ENCODE measurements at places on chromosomes 7 and 10. TPM values are rescaled to one million over a fixed set of nuclear protein-coding genes. Genes with fewer than 3 reads are reported as not detected.

DNA sequence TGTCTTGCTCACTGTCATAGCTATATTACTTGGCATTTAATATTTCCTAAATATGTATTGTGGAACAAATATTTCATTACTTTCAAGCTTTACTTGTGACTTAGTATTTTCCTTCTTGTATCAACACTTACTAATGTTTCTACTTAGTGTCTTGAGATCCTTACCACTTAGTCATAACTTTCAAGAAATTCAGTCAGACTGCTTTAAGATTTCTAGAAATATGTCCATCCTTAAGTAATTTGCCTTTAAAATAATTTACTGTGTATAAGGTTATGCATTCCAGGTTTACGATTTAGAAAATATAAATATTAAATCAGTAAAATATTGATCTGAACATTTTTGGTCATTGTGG is 87.3 kb upstream of the CSTF2T start:
- H3K27ac ChIP-seq: no peak overlapping the region
- H3K27me3 ChIP-seq: no peaks in the 10 kb centered on the region
- no peaks in the 10 kb centered on the region for H3K4me1 ChIP-seq

- no peaks in the 10 kb centered on the region for H3K4me1 ChIP-seq
- DNase-seq: no peak
- no peaks in the 10 kb centered on the region for H3K36me3 ChIP-seq
- no peaks in the 10 kb centered on the region for H3K27me3 ChIP-seq
- H3K27ac ChIP-seq: no peak overlapping the region
- no peak overlapping the region for H3K4me3 ChIP-seq
Observed at GRCh38 chr7:11650500-11650899, 181.5 kb downstream of the THSD7A start.

- no peak overlapping the region for H3K27ac ChIP-seq
- no peak overlapping the region for H3K4me3 ChIP-seq
- H3K4me1 ChIP-seq: no peaks in the 10 kb centered on the region
- H3K36me3 ChIP-seq: no peaks in the 10 kb centered on the region
- H3K27me3 ChIP-seq: no peaks in the 10 kb centered on the region
Observed at GRCh38 chr10:17126327-17126726, 3.3 kb downstream of the CUBN start.

- DNase-seq: no peak
- no peaks in the 10 kb centered on the region for H3K4me1 ChIP-seq
- no peak overlapping the region for H3K27ac ChIP-seq
- no peaks in the 10 kb centered on the region for H3K27me3 ChIP-seq
Observed at GRCh38 chr7:19815546-19815945, 42.1 kb upstream of the TMEM196 start.

- no peak overlapping the region for H3K27ac ChIP-seq
- peaks cover 5% of the 10 kb centered on the region for H3K4me1 ChIP-seq
- no peaks in the 10 kb centered on the region for H3K36me3 ChIP-seq
- no peak for DNase-seq
- no peaks in the 10 kb centered on the region for H3K27me3 ChIP-seq
Observed at GRCh38 chr7:988963-989529, 6.1 kb downstream of the CYP2W1 start.

DNA sequence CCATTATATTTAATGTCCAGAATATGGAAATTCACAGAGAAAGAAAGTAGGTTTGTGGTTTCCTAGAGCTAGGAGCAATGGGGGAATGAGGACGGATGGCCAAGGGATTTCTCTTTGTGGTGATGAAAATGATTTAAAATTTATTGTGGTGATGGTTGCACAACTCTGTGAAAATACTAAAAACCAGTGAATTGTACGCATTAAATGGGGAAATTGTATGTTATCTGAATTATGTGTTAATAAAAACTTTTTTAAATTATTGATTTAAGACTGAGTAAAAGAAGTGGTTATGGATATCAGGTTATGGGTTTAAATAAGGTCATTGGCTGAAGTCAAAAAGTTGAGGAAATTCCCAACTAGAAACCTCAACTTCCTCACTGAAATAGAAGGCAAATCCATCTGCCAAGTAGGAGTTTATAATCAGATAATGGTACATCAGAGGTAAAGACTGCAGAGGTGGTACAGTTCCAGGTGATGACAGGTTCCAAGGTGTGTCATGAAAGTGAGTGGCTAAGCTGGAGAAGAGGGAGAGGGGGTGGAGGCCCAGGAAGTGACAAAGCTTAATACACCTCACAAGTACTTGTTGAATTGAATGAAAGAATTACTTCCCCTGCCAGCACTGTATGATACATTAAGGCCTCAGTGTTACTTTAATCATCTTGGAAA is 68.9 kb upstream of the CCDC71L start:
- H3K4me3 ChIP-seq: no peak overlapping the region
- no peak for DNase-seq
- H3K36me3 ChIP-seq: no peaks in the 10 kb centered on the region
- H3K27ac ChIP-seq: no peak overlapping the region
- peaks cover 3% of the 10 kb centered on the region for H3K4me1 ChIP-seq

GRCh38 chr10:24485304-24485703 is 238.4 kb downstream of the ARHGAP21 start:
- no peak overlapping the region for H3K27ac ChIP-seq
- no peak overlapping the region for H3K4me3 ChIP-seq
- peaks cover 18% of the 10 kb centered on the region for H3K36me3 ChIP-seq
- no peak for DNase-seq
- H3K4me1 ChIP-seq: peaks cover 3% of the 10 kb centered on the region
- no peaks in the 10 kb centered on the region for H3K27me3 ChIP-seq

GRCh38 chr10:53406532-53406931 is 633.9 kb upstream of the MBL2 start:
- H3K27me3 ChIP-seq: no peaks in the 10 kb centered on the region
- DNase-seq: no peak
- H3K4me1 ChIP-seq: peaks cover 5% of the 10 kb centered on the region
- no peak overlapping the region for H3K4me3 ChIP-seq
- H3K27ac ChIP-seq: no peak overlapping the region

DNA sequence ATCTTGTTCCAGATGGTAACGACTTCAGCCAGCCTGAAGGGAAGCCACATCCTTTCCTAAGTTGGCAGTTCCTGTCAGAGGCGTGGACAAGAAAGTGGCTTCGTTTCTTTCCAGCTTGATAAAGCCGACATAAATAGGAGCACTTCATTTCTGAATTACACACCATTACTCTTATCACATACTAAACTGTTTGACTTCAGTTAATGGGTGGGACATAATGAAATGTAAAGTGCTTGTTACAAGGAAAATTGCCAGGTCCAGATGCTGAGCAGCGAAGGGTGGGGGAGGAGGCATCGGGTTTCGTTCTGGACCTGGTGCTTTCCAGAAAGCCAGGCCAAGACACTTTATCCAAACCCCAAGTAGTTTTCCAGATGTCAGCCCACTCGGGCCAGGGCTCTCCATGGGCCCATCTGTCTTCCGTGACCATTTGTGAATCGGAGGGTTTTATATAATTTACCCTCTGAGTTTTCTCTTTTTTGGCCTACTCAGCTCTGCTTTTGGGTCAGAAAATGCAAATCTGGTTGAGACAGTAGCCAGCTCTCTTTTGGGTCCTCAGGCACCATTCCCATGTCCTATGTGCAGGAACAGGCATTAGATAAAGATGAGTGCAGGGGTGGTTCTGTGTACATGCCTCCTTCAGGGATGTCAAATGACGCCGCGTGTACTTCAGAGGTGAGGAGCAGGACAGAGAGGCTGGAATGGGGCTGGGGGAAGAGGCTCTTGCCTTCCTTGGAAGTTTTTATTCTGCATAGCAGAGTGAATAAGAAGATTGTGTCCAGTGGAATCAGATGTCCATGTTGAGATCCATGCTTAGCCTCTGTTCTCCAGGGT is 90.2 kb downstream of the TACC2 start:
- no peaks in the 10 kb centered on the region for H3K36me3 ChIP-seq
- no peak overlapping the region for H3K27ac ChIP-seq
- H3K27me3 ChIP-seq: no peaks in the 10 kb centered on the region
- no peaks in the 10 kb centered on the region for H3K4me1 ChIP-seq
- DNase-seq: no peak
- H3K4me3 ChIP-seq: no peak overlapping the region

GRCh38 chr7:151301471-151302462 is 39.8 kb upstream of the NUB1 start:
- no peaks in the 10 kb centered on the region for H3K36me3 ChIP-seq
- H3K4me3 ChIP-seq: no peak overlapping the region
- H3K27ac ChIP-seq: no peak overlapping the region
- no peaks in the 10 kb centered on the region for H3K27me3 ChIP-seq
- H3K4me1 ChIP-seq: peaks cover 5% of the 10 kb centered on the region

- no peak overlapping the region for H3K4me3 ChIP-seq
- no peaks in the 10 kb centered on the region for H3K36me3 ChIP-seq
- no peaks in the 10 kb centered on the region for H3K27me3 ChIP-seq
Observed at GRCh38 chr10:77348082-77348481, 289.5 kb downstream of the KCNMA1 start.

GRCh38 chr7:96823274-96823673 is 113.6 kb upstream of the SEM1 start:
- no peak overlapping the region for H3K27ac ChIP-seq
- no peak for DNase-seq
- no peaks in the 10 kb centered on the region for H3K27me3 ChIP-seq
- no peak overlapping the region for H3K4me3 ChIP-seq
- H3K36me3 ChIP-seq: no peaks in the 10 kb centered on the region
- no peaks in the 10 kb centered on the region for H3K4me1 ChIP-seq

DNA sequence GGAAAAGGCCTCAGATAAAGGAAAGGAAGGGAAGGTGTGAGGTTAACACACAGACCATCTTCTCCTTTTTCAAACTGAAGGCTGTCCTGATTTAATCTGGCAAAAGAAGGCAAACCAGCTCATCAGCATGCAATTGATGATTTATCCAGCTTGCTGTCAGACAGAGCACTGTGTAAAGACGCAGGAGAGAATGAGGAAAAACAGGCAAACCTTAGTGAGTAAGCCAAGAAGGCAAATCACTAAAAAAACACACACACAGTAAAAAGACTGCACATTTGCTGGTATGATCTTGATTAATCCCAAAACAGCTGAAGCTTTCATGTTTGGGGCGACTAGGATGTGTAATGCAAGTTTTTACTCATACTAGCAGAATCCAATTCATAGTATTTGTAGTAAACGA is 65.8 kb upstream of the SKAP2 start:
- H3K27me3 ChIP-seq: no peaks in the 10 kb centered on the region
- H3K4me3 ChIP-seq: no peak overlapping the region
- H3K4me1 ChIP-seq: no peaks in the 10 kb centered on the region
- no peak for DNase-seq

GAD2 gene
- not detected for polyA plus RNA-seq

MMP21 gene
- polyA plus RNA-seq: not detected

CCDC146 gene
- polyA plus RNA-seq: 3.9 TPM

NEURL1 gene
- 1.3 TPM for polyA plus RNA-seq

GRM8 gene
- polyA plus RNA-seq: 4.5 TPM

TAS2R4 gene
- not detected for polyA plus RNA-seq

PPP1R17 gene
- not detected for polyA plus RNA-seq

GALNT17 gene
- 0.10 TPM for polyA plus RNA-seq

NPC1L1 gene
- polyA plus RNA-seq: 22.1 TPM

Measured in liver (tissue), 10 donors.